ENCODE measurements at places on chromosomes 5 and 9.

DNA sequence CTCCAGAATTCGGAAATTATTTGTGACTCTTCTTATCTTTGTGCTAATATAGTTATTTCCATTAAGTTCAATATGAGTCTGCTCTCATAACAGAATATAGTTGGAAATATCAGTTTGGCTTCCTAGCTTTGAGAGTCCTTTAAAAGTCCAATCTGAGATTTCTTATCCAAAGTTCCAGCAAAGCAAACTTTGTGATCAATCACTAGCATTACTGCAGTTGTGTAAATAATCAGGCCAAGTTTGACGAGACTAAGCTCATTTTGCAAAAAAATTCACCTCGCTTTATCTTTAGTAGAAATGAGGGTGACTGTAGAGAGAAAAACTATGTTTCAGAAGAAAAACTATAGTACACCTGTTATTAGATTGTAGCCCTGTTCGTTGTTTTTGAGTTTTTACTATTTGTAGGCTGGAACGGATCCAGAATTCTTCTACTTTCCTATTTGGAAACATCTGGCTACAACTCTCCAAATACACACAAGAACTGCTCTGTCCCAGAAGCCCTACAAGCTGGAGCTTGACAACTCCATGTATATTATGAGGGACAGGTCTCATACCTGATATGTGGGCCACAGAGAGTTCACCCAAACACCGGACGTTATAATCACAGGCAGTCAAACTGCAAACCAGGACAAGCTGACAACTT lies 47.8 kb downstream of the RAPGEF1 start:
- DNase-seq = no peak

DNA sequence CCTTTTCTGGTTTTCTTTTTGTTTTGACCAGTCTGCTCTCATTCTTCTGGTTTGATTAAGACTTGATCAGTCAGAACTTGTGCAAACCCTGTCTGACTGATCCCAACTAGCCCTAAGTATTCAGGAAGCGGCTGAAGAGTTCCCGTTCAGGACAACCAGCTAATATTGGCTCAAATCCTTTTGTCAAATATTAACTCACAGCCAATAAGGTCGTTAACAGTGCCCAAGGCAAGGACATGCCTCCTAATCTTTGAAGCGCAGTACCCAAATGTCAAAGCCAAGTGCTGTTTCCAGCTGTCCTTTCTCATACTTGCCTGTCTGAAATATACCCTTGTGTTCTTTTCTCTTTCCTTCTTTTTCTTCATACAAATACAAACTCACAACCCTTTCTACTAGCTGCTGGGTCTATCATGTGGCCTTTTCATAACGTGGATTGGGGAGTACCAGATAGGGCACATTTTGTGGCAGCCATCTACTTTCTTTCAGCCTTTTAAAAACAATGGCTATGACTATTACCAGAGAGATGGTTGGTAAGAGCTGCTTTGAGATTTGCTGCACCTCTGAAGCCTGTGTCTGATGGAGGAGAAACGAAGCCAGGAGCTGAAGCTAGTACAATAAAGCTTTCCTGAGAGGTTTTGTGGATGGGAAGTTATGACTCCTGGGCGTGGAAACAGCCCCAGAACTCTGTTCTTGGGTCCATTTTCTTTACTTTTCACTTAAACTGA lies 266.4 kb upstream of the ZNF608 start:
- no peak for DNase-seq

DNA sequence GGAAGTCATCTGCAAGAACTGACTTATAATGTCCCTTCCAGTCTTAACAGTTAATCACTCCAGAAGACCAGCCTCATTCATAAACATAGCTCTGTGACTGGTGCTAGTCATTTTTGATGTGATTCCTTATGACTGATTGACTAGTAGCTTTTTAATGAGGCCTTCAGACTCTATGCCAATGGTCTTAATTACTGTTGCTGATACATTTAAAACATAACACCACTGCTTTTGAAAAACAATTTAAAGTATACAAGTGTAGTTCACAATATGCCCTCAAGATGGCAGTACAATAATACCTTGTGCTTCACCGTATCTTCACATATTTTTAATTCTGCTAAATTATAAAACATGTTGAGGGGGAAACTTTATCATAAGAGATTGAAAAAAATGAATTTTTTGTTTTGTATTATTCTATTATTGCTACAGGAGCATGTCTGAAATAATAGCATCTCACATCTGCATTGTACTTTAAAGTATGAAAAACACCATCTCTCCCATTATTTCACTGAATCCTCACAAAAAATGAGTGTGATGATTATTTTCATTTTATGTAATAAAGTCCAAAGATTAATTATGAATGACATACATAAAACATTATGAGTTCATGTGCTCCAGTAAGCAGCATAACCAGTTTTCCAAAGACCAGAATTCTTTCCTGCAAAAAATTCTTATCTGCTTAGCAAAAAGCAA lies 55.2 kb upstream of the SHISAL2B start:
- no peak for DNase-seq

- DNase-seq = no peak
Observed at GRCh38 chr5:171525085-171525484, 105.6 kb downstream of the FGF18 start.

DNA sequence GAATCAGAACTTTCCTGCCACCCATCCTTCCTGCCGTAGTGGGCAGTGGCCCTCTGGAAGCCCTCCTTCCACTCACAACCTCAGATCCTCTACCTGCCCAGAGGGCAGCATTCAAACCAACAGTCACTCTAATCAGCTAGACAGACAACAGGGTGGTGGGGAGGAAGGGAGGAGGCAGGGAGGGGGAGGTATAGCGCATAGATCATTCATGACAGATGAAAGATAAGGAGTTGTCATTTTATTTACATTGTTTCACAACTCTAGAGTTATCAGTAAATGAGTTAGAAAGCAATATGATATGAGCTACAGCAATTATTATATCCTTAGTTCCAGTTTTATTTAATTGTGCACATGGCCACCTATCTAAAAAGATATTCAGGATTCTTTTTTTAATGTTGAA lies 852 bp downstream of the IL9 start:
- no peak for DNase-seq

- no peak for DNase-seq
Observed at GRCh38 chr5:150625831-150626746, 14.4 kb upstream of the SYNPO start.

DNA sequence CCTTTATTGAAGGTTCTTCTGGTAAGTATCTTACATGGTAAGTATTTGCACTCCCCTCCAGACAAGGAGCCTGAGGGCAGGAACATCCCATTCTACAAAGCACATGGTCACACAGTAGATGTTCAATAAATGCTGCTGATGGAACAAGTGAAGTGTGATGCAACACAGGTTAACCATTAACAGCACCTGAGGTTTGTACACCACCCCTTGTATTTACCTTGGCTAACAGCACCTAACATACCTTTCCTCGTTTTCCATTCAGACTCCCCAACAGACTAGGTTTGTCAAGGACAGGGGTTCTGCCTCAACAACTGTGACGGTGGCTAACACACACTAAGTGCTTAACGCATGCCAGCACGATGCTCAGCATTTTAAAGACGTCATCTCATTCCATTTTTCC lies 213.6 kb downstream of the MAPKAP1 start:
- no peak for DNase-seq

Measured in thoracic aorta (tissue), 2 donors.